ENCODE measurements at places on chromosomes 3 and 15.

- DNase-seq: no peak
These were observed 117.2 kb upstream of the MEIS2 start for GRCh38 chr15:37217567-37217966.

- no peak for DNase-seq
These were observed 721.2 kb downstream of the NAALADL2 start for GRCh38 chr3:175580318-175580717.

DNA sequence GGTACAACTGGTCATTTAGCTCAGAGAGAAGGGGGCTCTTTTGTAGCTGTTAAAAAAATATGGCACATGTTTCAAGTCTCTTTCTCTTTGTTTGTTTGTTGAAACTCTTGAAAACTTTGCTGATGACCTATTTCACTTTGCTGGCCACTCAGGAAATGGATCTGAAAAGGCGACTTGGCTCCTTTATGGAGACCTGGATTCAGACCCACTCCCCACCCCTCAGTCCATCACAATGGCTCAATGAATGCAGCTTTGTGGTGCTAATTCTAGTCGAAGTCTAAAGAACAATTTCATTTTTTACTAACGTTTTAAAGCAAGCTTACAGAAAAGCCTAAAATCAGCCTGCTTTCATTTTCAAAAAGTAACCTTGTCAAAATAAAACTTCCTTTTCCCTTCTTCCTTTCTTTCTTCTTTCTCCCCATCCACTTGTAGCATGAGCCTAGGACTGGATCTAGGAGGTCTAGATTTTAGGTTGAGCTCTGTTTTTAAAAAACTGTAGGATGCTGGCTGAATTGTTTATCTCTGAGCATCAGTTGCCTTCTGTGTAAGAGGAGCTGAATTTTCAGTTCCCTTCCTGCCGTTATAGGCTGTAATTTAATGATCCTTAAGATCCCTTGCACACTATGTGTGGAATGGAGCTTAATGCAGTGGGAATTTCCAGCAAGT lies 165.5 kb upstream of the FEZF2 start:
- DNase-seq: no peak

- DNase-seq: peak; percentile 22
These were observed 28.8 kb downstream of the NUP210 start for GRCh38 chr3:13391308-13391707.

- no peak for DNase-seq
These were observed 22.4 kb downstream of the CD86 start for GRCh38 chr3:122077293-122078234.

DNA sequence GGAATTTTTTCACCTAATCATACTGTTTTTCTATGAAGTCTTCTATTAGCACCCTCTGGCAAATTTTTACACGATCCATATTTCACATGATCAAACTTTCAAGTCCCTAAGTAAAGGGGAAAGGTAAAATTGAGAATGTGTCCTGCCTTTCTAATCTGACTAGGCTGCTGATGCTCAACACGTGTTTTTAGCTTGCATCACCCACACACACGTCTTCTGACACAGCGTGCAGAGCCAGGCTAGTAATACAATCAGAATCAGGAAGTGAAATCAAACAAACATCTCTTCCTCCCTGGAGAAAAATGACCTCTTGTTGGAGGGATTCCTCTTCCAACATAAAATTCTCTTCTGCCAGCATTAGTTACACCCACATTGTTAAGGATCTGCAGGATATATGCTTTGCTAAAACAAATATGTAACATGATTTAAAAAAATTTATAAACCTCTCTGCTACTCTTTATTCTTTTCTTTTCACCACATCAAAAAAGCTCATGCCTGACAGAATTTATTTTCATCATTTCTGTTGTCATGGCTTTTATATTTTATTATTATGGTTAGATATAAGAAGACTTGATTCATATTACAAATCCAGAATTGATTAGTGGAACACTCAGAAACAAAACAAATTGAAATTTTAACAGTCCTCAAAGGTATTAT lies 122.4 kb downstream of the RAP2B start:
- peak; percentile 15 for DNase-seq

- DNase-seq: peak; percentile 78
These were observed 29.3 kb downstream of the CCNL1 start for GRCh38 chr3:157130467-157131251.

DNA sequence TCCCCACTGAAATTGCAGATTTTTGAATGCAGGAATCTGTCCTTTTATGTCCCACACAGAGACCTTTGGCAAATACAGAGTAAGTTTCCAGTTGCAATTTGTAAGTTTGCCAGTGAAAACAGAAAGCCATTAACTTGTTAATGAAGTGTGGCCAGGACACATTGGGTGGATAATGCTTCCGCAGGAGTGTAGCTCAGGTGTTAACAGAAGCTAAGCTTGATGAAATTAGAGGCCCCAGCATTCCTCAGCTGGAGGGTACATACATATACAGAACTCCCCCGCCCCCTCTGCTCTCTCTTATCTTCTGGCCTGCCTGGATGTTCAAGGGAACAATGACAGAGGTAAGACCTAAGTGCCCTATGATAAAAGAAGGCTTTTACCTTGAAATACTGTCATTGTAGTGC lies 8.1 kb upstream of the LRRC2 start:
- no peak for DNase-seq

GRCh38 chr3:56251343-56251945 lies 216.8 kb downstream of the ERC2 start:
- DNase-seq: no peak

Measured in T follicular helper cell (primary cell).